ENCODE measurements at places on chromosomes 1 and 21.

DNA sequence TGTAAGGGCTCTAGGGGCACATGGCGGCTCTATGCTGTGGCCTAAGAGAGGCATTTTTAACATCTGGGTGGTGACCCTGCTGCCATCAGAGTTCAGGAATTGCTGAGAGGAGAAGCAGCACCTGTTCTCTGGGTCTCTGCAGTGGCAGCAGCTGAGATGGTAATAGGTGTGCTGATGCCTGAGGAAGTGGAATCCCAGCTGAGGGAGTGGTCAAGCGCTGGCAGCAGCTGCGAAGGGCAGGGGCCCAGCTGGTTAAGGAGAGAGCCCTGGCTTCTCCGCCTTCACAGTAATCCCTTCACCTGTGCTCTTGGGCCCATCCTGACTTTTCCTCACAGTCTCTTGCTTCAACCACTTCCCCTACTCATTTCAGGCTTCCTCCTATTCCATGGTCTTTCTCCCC is 39.8 kb downstream of the GJA5 start:
- no peak for DNase-seq

GRCh38 chr1:36529769-36530260 is 47.1 kb upstream of the CSF3R start:
- DNase-seq: no peak

GRCh38 chr1:17790383-17791054 is 35.4 kb downstream of the ACTL8 start:
- DNase-seq: no peak

GRCh38 chr1:4658643-4659628 is 4.5 kb downstream of the AJAP1 start:
- DNase-seq: no peak

DNA sequence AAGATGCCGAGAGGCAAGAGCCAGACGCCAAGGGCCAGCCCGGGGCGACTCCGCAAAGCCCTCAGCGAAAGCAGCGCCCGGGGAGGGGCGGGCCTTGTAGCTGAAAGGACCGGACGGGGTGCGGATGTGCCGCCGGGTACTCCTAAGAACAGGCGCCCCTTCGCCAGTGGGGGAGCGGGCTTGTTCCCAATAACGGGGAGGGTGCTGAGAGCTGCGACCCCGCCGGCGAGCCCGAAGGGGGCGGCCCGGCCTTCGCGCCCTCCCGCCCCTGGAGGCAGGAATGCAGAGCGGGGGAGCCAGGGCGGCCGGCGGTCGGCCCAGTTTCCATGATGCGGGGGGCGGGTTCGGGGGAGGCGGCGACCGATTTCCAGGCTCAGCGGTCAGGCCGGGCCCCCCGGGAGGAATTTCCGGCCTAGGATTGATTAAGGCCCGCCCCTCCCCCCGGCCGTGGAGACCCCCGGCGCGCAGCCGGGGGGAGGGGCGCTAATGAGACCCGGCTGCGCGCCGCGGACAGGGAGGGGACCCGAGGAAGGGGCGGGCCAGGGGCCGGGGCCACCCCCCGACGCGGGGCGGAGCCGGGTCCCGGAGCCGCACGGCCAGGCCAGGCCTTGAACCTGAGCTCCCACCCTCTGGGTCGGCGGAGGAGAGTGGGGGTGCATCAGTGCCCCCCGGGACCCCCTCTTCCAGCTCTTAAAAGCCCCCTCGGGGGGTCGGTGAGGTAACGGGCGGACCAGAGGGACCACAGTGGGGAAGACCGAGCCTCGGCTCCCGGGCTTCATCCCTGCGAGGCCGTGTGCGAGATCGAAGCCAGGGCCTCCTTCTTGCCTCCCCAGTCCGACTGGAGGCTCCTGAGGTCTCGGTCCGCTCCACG is 898 bp upstream of the TMEM200B start:
- no peak for DNase-seq

DNA sequence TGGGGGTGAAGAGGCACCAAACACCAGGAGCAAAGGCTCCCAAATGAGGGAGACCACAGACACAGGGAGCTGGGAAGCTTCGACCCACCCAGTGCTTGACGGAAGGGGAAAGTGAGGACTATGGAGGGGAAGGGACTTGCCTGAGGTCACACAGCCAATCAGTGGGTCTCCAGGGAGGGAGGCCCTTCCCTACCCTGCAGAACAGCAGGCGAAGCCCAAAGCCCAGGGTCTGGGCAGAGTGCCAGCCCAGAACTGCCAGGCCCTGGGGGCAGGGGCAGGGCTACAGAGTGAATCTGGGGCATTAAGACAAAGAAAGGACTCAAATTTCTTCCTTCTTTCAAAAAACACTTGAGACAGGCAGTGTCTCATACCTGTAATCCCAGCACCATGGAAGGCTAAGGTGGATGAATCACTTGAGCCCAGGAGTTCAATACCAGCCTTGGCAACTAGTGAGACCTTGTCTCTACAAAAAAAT is 45.5 kb upstream of the ECE1 start:
- DNase-seq: no peak

DNA sequence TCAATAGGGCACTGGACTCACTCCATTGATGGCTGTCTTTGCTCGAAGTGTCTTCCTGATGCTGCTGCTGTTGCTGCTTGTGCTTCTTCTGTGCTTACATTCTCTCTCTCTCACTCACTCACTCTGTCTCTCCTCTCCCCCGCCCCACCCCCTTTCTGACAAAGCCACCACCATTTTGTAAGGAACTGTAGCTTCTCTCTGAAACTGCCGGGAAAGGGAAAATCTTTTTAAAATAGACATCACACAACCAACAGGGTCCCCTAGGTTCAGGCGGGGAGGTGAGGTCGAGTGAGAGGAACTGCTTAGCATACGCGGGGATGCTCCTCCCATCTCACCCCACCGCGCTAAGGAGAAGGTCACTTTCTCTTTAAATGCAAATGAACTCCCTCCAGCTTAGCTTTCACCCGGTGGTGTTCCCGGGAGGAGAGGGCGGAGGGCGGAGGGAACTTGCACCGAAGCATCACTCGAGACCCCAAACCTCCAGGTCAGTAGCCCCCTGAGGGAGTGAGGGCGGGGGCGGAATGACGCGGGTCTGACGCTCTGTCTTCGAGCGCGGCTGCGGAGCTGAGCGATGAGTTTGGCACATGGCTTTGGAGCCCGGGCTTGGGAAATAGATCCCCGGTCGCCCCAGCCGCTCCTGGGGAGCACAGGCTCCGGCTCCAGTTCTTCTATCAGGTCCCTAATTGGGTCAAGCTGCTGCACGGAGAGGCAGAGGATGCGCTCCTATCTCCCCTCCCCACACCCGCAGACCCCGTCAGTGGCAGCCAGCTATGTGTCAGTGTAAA is at the start of gene CCDC28B:
TSS of gene CCDC28B (plus strand) at position 370 of the 785 bp plus-strand sequence. CDS start 1,341 bp downstream, outside the sequence.
- peak; percentile 38 for DNase-seq

DNA sequence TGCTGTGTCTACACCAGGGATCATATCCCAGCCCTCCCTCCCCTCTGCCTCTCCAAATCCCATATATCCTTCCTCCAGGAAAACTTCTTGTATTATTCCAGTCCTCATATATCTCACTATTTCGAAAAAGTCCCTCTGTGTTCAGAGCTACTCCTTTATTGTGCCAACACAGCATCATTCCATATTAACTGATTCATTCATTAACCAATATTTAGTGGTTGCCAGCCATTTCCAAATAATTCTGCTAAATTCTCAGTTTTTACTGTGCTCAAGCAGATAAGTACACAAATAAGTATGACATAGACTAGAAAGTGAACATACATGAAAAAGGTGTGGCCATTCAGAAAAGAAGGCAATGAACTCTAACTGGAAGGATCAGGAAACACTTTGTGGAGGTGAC is 241.6 kb upstream of the DUSP10 start:
- no peak for DNase-seq

All from NCI-H187 (cell line).